ENCODE measurements at places on chromosomes 1 and 21.

- DNase-seq, result peak; percentile 42
Measured at GRCh38 chr1:89065079-89065868, at the start of gene GBP1. Gene GBP1 (minus strand): TSS chr1:89065208. CDS start chr1:89063234, 1,974 bp downstream.

DNA sequence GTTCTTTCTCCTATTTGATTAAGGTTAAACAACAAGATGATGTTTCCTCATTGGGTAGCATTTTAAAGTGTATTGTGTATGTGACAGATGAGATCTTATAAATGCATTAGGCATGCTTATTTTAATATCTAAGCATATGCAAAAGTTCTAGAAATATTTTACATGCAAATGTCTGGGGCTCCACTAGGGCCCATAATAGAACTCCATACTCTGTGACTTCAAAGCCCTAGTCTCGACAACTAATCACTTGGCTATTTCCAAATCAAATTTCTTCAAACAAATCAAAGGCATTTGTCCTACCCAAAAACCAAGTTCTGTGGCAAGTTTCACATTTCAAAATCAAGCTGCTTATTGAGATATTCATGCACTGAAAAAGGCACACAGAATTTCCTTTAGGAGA lies 385.6 kb upstream of the ST6GALNAC5 start:
- DNase-seq, result no peak

DNA sequence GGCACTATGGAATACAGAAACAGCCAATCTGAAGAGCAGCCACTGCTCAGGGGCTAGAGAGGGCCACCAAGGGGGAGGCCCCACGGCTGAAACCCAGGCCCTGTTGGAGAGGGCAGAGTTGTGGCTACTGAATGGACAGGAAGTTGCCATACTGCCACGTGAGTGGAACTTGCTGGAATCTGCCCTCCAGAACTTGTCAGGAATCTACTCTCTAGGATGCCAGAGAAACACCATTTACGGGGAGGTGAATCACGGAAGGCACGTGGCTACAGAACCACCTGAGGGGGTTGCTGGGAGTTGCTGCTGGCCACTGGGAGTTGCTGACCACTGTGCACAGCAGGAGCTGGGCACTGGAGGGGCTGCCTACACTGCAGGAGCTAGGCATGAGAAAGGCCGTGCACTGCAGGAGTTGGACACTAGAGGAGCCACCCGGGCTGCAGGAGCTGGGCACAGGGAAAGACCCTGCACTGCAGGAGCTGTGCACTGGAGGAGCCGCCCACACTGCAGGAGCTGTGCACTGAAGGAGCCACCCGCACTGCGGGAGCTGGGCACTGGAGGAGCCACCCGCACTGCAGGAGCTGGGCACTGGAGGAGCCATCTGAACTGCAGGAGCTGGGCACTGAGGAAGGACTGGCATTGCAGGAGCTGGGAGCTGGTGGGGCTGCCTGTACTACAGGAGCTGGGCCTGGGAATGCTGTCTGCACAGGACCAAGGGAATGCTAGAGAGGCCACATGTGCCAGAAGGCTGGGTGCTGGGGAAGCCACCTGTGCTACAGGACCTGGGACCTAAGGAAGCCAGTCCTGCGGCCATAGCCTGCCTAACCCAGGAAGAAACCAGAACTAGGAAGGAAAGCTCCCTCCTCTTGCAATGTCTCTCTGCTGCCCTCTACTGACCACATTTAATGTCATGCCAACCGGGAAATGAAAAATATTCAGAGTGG lies 343.4 kb downstream of the MATN1 start:
- DNase-seq, result peak; percentile 62

DNA sequence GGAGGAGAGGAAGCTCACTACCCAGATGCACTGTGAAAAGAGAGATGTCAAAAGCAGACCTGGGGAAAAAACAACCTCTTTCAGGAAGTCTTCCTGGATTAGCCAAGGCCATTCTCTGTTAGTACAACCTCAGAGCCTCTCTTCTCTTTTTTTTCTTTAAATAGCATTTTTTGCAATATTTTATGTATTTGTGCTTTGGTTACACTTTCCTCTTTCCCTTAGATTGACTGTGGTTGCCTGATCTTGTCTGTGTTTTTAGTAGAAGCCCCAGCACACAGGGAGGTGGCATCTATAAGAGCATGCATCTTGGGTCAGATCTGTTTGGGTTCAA lies 18.8 kb downstream of the SLC26A9 start:
- no peak for DNase-seq

- no peak for DNase-seq
Measured at GRCh38 chr1:185600641-185601040, 133.6 kb upstream of the HMCN1 start.

DNA sequence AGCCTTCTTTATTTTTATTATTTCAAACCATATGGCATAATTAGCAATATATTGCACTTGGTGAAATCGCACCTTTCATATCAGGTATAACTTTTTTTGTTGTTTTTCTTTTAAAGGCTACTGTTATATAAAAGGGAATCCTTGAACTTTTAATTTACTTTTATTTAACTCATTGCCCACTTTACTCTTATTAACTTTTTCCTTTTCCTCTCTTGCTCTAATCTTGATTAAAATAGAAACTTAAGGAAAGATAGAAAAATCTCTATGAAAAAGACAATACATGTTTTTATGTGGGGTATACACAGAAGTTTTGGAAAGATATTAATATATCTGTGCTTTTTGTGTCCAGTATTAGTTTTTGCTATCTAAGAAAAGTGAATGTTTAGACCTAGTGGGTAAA lies 805.8 kb downstream of the USP25 start:
- no peak for DNase-seq

DNA sequence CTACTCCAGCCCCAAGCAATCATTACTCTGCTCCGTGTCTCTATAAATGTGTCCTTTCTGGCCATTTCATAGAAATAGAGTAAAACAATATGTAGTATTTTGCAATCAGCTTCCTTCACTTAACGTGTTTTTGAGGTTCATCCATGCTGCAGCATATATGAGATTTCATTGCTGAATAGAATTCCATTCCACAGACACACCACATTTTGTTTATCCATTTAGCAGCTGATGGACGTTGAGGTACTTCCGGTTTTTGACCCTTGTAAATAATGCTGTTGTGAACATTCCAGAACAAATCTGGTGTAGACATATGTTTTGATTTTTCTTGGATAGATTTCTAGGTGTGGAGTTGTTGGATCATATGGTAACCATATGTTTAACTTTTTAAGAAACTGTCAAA lies 30.7 kb downstream of the ADAM30 start:
- DNase-seq, result no peak

- DNase-seq, result no peak
Measured at GRCh38 chr1:167089939-167090313, 251 bp downstream of the GPA33 start.

GRCh38 chr1:211345719-211346118 lies 19.1 kb downstream of the TRAF5 start:
- DNase-seq, result no peak

- DNase-seq, result no peak
Measured at GRCh38 chr1:61378494-61379180, 296.3 kb downstream of the NFIA start.

- no peak for DNase-seq
Measured at GRCh38 chr1:183023146-183023600, at the start of gene LAMC1. Gene LAMC1 (plus strand): TSS chr1:183023420. CDS start chr1:183023717, 297 bp downstream.

GRCh38 chr1:22262583-22262982 lies 119.7 kb upstream of the WNT4 start:
- peak; percentile 64 for DNase-seq

DNA sequence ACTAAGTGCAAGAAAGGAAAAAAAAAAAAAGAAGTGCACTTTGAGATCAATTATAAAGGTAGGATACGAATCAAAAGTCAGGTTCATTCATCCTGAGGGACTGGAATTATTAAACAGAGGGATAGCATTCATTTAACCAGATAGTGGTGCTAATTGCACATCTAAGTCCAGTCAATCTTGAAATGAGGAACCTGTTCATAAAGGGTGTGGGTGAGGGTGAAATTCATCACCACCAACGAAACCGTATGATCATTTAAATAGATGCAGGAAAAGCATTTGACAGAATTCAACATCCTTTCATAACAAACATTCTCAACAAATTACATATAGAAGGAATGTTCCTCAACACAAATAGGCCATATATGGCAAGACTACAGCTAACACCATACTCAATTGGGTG lies 5.6 kb downstream of the CTSS start:
- no peak for DNase-seq

- no peak for DNase-seq
Measured at GRCh38 chr1:80509965-80510522, 1290.7 kb upstream of the ADGRL2 start.

GRCh38 chr1:15687446-15687845 lies 3.3 kb downstream of the PLEKHM2 start:
- DNase-seq, result no peak

DNA sequence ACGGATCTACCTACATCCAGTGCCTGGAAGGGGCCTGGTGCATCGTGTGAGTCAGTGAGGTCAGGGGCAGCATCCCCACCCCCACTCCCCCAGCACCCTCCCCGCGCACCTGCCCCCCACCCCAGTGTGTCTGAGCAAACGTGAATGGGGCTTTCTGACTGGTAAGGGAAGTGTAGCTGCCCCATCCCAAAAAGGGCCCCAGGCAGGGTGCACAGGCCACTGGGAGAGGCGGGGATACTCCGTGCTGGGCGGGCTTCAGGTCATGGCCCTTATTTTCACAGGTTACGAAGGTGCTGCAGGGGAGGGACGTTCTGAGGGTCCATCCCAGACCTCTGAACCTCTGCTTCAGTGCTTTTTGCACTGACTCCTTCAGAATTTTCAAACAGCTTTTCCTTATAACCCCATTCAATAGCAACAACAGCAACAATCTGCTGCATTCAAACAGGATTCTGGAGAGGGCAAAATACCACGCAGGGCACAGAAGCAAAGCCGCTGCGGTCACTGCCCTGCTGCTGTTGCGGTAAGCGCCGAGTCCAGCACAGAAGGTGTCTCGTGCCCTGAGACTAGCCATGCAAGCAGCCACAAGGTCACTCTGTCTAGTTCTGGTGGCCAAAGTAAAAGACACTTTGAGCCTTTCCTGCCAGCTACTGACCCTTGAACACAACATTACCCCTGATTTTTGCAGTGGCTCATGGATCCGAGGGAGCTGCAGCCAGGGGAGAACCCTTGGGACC lies 10.3 kb downstream of the TTC34 start:
- no peak for DNase-seq

DNA sequence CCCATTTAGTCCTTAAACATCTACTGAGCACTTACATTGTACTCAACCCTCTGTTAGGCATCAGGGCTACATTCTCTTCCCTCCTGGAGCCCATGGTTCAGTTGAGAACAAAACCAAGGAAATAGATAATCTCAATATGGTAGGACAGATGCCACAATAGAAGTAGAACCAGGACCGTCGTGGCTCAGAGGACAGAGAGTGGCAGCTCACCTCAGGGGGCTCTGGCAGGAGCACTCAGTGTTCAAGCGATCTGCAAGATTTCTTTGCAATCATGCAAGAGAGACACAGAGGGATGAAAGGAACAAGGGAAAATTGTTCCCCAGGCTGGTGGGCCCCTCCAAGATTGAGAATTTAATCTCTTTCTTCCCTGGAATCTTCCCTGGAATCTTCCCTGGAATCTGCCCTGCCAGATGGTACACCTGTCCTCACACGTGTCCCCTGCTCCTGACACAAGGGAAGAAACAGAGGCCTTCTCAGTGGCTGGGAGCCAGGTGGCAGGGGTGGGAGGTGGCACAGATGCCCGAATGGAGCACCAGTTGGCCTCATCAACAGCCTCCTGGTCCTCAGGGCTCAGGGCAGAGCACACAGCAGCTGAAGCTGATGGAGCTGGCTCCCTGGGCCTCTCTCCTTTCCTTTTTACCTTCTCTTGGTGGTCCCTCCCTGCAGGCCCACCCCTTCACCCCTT lies 135.4 kb downstream of the PLXNA2 start:
- no peak for DNase-seq

DNA sequence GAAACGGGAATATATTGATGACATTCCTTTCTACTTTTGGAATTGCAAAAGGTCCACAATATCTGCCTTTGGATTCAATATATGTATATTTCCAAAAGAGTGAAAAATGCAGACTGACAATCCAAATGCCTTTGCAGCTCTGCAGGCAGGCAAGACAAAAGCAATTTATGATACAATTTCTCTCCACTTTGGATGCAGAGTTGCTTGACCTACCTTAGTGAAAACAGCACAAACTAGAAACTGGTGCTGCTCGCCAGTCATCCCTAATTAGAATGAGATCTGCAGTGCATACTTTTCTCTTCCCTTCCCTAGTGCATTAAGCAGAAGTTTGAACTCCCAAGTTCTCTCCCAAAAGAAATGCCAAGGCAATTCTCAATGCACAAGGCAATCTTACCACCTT lies 56.8 kb downstream of the KIAA0319L start:
- DNase-seq, result no peak

GRCh38 chr1:220371324-220371723 lies 99.1 kb upstream of the RAB3GAP2 start:
- DNase-seq, result peak; percentile 6

GRCh38 chr1:220828950-220829586 lies 42.4 kb downstream of the MTARC1 start:
- no peak for DNase-seq

GRCh38 chr1:36091141-36091540 lies 2.4 kb downstream of the ADPRS start:
- no peak for DNase-seq

DNA sequence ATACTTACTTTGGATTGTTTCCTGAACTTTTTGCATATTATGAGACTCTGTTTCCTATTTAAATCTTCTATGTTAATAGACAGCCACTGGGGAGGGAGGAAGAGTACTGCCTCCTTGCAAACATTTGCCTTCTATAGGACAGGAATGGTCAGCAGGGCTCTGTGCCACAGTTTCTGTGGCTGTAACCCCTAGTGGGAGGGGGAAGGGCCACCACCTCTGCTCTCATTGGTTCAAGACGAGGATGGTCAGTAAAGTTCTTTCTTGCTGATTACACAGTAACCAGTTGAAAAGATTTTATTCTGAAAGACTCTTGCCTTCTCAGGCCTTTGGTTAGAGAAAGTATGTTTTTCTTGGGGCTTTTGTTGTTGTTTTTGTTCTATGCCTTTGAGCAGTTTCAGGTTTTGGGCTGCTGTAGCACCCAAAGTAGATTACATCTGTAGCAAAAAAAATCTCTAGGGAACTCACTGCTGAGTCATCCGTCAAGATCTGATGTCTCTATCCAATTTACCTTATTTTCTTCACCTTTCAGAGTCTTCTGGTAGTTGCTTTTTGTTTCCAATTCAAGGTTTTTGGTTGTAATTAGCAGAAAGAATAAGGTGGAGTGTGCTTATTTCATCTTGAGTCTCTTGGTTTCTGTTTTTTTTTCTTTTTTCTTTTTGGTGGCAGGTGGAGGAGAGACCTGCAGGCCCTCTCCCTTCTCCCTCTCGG lies 23.1 kb downstream of the SLC35A3 start:
- no peak for DNase-seq

DNA sequence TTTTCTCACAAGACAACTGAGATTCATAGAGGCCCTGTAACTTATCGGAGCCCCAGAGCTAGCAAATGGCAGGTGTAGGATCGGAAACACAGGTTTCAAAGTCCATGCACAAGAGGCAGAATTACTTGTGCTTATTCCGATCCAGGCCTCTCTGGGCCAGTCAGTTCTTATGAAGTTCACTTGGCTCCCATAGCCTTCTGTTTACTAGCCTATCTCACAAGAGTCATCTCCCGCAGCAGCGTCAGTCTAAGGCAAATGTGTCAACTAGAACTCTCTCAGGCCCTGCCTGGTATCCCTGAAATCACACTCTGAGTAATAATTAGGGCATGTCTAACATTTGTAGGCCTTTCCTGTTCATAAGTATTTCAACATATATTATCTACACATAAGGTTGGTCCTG lies 43.3 kb downstream of the PHC2 start:
- no peak for DNase-seq

GRCh38 chr1:217627431-217627830 lies 3.5 kb downstream of the GPATCH2 start:
- DNase-seq, result no peak
